CD4-positive, alpha-beta T cell treated with Interleukin-4 for 4 hours (primary cell): ENCODE measurements at places on chromosomes 4 and X.

GRCh38 chr4:132001542-132001941, 1147.6 kb upstream of the PCDH10 start:
- no peak for DNase-seq

DNA sequence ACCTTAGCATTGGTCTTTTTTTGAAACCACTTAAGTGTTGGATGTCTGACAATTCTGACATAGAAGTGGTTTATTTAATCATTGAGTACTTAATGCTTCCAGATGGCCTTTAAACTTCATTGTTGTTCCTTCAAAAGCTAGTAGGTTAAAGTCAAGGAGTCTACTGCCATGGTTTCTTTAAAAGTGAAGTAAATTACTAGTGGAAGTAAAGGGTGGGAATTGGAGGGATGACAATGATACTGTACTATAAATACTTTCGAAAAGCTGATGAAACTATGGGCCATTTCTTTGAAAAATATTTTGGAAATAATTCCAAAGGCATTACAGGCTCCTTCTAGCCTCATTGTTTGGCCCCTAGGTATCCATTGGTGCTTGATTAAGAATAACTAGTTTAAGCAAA, 51.9 kb downstream of the ATP10D start:
- no peak for DNase-seq

DNA sequence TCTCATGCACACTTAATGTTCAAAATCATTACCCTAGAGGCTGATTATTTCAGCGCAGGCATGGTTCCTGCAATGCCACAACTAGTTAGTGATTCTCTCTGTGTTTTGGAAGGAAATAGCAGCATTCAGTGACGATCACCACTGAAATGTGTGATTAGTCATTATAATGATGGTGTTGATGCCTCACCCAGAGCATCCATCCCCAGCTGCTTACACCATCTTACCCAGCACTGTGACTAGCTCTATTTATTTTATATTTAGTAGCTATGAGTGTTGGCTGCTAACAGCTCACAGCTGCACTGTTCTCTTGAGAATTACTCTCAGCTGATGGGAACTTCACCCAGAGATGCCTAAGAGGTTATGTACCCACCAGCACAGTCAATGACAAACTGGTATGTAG, 60.5 kb upstream of the TSPAN7 start:
- DNase-seq, result no peak

GRCh38 chr4:4386736-4387392, at the start of gene NSG1:
Gene NSG1, plus strand, starts transcription at chr4:4387102. Its CDS starts 528 bp downstream, at chr4:4387630.
- DNase-seq, result peak; percentile 19

DNA sequence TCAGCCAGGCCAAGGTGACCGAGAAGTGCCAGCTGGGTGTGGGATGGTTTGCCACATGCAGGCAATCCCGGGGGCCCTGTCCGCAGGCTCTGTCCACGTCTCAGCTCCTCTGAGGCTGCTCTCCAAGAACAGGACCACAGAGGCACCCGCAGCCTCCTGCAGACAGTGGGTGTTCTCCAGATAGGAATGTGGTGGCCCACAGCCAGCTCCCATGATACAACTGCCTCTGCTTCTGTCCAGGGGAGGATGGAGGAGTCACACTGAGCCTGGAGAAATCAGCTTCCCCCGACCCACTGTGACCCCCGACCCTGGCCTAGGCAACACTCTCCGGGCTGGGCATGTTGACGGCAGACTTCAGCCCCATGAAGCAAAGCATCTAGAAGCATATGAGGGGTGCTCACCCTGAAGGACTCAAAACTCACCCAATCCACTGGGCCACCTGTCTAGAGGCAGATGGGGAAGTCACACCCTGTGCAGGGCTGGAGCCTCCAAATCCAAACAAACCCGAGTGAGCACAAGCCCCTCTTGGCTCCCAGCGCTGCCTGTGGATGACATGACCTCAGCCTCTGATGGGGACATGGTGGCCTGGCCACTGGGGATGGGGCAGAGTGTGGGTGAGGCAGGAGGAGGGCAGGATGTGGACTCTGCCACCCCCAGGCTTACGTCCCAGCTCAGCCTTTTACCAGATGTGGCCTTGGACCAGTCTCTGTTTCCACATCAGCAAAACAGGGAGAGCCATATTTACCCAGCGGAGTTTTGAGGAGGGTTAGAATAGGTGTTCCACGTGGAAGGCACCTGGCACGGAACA, 102.3 kb downstream of the PSAPL1 start:
- DNase-seq, result no peak

GRCh38 chrX:56588397-56589188, 25.2 kb downstream of the UBQLN2 start:
- no peak for DNase-seq

DNA sequence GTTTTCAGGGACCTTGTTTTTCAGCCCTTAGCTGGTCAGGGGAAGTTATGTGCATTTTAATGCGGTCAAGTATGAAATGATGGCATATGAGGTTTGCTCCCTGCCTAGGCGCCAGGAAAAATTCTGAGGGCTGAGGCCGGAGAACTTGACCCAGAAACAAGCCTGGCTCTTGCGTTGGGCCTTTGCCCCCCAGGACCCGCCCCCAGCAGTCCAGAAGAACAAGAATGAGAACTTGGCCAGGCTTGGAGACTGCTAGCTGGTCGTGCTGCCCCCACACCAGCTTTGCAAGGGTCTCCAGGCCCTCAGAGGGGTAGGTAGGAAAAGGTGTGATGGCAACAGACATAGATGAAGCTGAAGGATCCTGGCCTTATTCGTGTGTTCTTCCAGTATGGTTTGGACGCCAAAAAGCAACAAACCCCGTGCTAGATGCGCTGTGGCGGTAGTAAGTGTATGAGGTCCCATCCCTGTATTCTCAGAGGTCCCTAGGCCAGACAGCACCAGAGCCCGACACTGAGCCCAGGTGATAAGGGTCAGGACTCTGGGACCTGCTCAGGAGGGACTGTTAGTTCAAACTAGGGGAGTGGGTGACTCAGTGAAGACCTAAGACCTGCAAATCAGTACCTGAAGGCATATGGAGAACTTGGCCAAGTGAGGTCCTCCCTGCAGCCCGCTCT, 10.5 kb downstream of the NKX3-2 start:
- no peak for DNase-seq

DNA sequence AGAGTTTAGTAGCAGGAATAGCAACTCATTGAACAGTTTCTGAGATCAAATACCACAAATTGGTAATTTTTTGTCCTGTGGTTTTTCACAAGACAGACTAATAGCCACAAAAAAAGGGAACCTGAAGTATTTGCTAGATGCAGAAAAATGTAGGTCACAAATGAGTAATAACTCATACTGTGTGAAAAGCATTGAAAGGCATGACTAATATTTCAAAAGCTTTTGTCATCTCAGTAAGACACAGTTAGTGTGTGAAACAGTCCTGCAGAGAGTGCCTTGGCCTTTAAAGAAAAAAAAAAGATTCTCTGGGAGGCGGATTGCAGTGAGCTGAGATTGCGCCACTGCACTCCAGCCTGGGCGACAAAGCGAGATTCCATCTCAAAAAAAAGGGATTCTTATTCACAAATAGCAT, 31.4 kb upstream of the SLC25A31 start:
- DNase-seq, result no peak

- no peak for DNase-seq
These were observed 27.8 kb downstream of the PIR start for GRCh38 chrX:15465347-15465746.

DNA sequence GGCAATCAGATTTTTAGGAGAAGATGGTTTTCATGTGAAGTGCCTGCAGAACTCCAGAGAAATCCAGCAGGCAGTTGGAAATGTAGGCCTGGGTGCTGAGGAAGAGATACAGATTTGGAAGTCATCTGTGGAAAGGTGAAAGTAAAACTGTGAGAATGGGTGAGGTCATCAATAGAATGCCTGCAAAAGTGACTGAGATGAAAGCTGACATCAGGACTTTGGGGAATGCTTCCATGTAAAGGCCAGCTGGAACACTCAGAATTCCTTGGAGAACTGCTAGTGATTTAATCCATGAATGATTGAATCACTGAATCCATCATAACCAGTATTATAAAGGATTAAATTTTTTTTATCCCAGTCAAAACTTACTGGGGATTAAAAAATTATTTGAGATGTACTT, 124.5 kb upstream of the GIMD1 start:
- DNase-seq, result no peak

DNA sequence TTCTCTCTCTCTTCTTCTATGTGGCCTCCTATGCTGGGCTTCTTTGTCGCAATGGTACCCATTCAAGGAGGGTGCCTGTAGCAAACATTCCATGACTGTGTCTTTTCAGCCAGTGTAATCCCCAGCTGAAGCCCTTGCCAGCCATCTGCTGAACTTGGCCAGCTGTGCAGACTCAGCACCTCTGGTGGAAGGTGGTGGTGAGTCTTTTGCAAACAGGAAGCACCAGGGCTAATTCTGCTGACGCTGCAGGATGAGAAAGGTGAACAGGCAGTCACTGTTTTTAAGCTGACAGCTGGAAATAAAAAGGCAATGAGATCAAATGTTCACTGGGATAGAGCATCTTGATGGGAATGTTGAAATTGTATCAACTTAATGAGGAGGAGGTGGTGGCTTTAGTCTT, 298.7 kb upstream of the CLNK start:
- DNase-seq, result peak; percentile 8
